ENCODE measurements at places on chromosomes 11 and 22.

GRCh38 chr11:96091476-96091875 lies 167.6 kb upstream of the MTMR2 start:
- H3K4me1 ChIP-seq = no peaks in the 10 kb centered on the region
- no peak overlapping the region for H3K27ac ChIP-seq
- no peaks in the 10 kb centered on the region for H3K27me3 ChIP-seq

DNA sequence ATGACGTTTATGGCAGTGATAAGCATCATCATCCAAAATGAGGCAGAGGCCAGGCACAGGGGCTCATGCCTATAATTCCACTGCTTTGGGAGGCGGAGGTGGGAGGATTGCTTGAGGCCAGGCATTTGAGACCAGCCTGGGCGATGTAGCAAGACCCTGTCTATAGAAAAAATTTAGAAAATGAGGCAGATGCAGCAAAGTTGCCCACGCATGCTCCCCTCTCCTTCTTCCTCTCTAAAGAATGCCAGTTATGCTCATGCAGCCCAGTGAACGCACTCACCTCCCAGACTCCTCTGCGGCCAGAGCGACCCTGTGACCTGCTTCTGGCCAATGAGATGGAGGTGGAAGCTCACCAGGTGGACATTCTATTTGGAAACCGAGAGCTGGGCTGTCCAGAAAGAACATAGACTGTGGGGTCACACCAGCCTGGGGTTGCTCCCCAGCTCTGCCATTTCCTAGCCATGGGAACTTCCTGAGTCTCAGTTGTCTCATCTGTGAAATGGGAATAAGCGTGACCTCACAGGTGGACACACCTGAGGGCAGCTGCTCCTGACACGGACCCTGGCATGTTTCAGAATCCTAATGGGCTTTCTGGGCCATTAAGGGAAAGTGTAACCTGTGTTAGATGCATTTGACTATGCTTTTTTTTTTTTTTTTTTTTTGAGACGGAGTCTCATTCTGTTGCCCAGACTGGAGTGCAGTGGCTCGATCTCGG lies 44.9 kb downstream of the MCM5 start:
- no peak overlapping the region for H3K4me3 ChIP-seq
- H3K36me3 ChIP-seq = peaks cover 2% of the 10 kb centered on the region
- no peak for DNase-seq
- no peaks in the 10 kb centered on the region for H3K27me3 ChIP-seq
- peaks cover 9% of the 10 kb centered on the region for H3K4me1 ChIP-seq

DNA sequence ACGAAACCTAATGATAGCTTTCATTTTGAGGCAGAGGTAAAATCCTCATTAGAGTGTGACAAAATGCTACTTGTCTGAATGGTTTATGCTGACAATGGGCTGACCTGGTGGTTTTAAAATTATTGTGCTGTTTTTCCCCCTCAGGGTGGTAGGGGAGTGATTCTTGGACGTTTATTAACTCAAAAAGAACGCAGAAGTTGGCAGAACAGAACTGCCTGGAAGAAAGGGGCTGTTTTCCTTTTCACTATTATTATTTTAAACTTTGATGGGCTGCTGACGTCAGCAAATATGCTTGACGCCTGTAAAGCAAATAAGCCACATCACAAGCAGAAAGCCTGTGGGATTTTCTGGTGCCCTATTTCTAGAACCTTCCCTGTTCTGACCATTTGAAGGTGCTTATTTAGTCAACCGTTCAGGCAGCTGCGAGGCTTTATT lies 4.0 kb downstream of the RASSF10 start:
- H3K4me3 ChIP-seq = no peak overlapping the region
- DNase-seq = no peak

- peak; percentile 22 for DNase-seq
- H3K36me3 ChIP-seq = no peaks in the 10 kb centered on the region
- H3K4me1 ChIP-seq = no peaks in the 10 kb centered on the region
- no peaks in the 10 kb centered on the region for H3K27me3 ChIP-seq
- H3K27ac ChIP-seq = no peak overlapping the region
These were observed 206.3 kb downstream of the DDX10 start for GRCh38 chr11:108871152-108871551.

GRCh38 chr11:66868726-66869566 lies 12.1 kb downstream of the LRFN4 start:
- no peaks in the 10 kb centered on the region for H3K36me3 ChIP-seq
- H3K27me3 ChIP-seq = no peaks in the 10 kb centered on the region
- no peak overlapping the region for H3K27ac ChIP-seq
- H3K4me3 ChIP-seq = peak overlapping the region; percentile 36

GRCh38 chr11:101907815-101908214 lies 7.0 kb upstream of the CEP126 start:
- H3K27ac ChIP-seq = no peak overlapping the region
- DNase-seq = no peak
- H3K27me3 ChIP-seq = peaks cover 2% of the 10 kb centered on the region
- H3K36me3 ChIP-seq = no peaks in the 10 kb centered on the region
- no peak overlapping the region for H3K4me3 ChIP-seq

- no peak overlapping the region for H3K4me3 ChIP-seq
- no peak for DNase-seq
- H3K27ac ChIP-seq = no peak overlapping the region
- no peaks in the 10 kb centered on the region for H3K27me3 ChIP-seq
These were observed 31.3 kb downstream of the CARD18 start for GRCh38 chr11:105108247-105108646.

DNA sequence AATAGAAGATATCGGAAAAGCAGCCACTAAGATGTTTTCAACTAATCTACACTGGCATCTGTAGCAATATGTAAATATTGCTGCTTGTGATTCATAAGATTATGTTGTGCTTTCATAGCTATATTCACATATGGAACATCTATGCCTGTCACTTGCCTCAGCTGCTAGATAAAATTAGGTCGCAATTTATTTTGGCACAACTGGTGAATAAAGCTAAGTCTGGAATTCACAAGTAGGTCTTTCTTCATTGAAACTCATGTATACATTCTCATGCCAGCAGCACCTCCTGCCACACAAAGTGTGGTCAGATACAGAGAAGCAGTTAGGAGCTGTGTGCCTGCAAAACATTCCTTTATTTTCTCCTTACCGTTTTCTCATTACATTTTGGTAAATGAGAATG lies 543.3 kb upstream of the CHORDC1 start:
- DNase-seq = no peak
- H3K27ac ChIP-seq = no peak overlapping the region
- no peak overlapping the region for H3K4me3 ChIP-seq
- H3K36me3 ChIP-seq = no peaks in the 10 kb centered on the region

- peaks cover 12% of the 10 kb centered on the region for H3K4me1 ChIP-seq
- H3K27me3 ChIP-seq = no peaks in the 10 kb centered on the region
- no peak overlapping the region for H3K4me3 ChIP-seq
- H3K36me3 ChIP-seq = no peaks in the 10 kb centered on the region
These were observed 103.1 kb downstream of the NAT10 start for GRCh38 chr11:34208266-34209135.

- H3K27ac ChIP-seq = no peak overlapping the region
- H3K27me3 ChIP-seq = peaks cover 22% of the 10 kb centered on the region
- H3K4me1 ChIP-seq = no peaks in the 10 kb centered on the region
- no peak overlapping the region for H3K4me3 ChIP-seq
These were observed 322.2 kb downstream of the SHANK2 start for GRCh38 chr11:70930215-70930614.

- peak overlapping the region; percentile 83 for H3K4me3 ChIP-seq
- DNase-seq = no peak
- peak overlapping the region; percentile 68 for H3K27ac ChIP-seq
- no peaks in the 10 kb centered on the region for H3K4me1 ChIP-seq
- H3K27me3 ChIP-seq = no peaks in the 10 kb centered on the region
These were observed 66.4 kb upstream of the WNT7B start for GRCh38 chr22:46043339-46043738.

DNA sequence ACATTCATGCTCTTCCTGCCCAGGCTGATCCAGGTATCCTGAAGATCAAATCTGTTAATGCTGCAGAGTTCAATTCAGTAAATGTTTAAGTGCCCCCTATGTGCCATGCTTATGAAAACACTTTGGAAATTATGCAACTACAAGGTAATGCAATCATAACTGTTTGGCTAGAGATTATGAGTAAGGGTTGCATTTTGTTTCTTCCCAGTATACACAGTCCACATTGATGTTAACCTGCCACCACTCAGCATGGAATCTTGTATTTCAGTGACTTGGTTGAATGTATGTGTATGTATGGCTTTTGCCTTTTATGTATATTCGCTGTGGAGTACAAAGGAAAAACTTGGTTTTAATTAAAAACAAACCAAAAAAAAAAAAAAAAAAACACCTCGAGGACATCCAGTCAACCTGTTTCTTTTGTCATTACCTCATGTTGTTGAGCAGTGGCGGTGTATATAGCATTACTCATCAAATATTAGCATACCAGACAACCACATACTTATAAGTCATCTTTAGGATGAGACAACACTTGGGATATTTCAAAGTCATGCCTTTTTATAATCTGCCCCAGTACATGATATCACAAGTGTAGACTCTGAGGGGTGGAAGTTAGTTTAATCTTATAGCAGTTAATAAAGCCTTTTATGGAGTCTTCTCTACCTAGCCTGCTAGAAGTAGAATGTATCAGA lies 86.1 kb upstream of the HORMAD2 start:
- no peaks in the 10 kb centered on the region for H3K27me3 ChIP-seq
- H3K27ac ChIP-seq = no peak overlapping the region
- DNase-seq = peak; percentile 14
- peaks cover 22% of the 10 kb centered on the region for H3K36me3 ChIP-seq
- H3K4me3 ChIP-seq = no peak overlapping the region

- H3K4me3 ChIP-seq = no peak overlapping the region
- H3K27ac ChIP-seq = no peak overlapping the region
- H3K36me3 ChIP-seq = no peaks in the 10 kb centered on the region
- no peak for DNase-seq
These were observed 51.1 kb upstream of the CFAP300 start for GRCh38 chr11:101996111-101996510.

DNA sequence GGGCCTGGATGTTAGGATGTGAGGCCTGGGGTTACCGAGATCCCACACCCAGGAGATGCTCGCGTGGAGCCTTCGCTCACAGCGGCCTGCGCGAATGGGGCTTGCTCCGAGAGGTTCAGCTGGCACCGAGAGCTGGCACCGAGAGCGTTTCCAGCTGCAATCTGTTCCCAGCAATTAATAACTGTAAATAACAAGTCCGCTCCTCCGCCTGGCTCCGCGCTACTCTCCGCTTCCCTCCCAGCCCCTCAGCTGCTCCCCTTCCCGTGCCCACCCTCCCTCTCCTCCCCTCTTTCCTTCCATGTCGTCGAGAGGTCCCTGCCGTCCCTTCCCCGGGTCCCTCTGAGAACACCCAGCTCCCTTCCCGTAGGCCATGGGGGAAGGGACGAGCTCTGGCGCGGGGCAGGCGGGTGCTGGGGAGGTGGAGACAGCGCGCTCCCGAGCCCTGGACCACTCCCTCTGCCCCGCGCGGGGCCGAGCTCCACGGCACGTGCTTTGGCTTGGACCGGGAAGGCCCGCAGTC lies 110.8 kb downstream of the WNT7B start:
- no peak overlapping the region for H3K27ac ChIP-seq
- peaks cover 25% of the 10 kb centered on the region for H3K27me3 ChIP-seq
- H3K36me3 ChIP-seq = no peaks in the 10 kb centered on the region
- H3K4me3 ChIP-seq = no peak overlapping the region
- H3K4me1 ChIP-seq = peaks cover 39% of the 10 kb centered on the region

GRCh38 chr11:12318791-12319438 lies 58.5 kb upstream of the PARVA start:
- no peak for DNase-seq
- no peaks in the 10 kb centered on the region for H3K27me3 ChIP-seq
- no peak overlapping the region for H3K27ac ChIP-seq
- no peaks in the 10 kb centered on the region for H3K36me3 ChIP-seq

GRCh38 chr11:112279901-112280267 lies 19.2 kb upstream of the PLET1 start:
- DNase-seq = peak; percentile 84
- H3K4me3 ChIP-seq = peak overlapping the region; percentile 84
- no peaks in the 10 kb centered on the region for H3K36me3 ChIP-seq
- no peak overlapping the region for H3K27ac ChIP-seq
- H3K4me1 ChIP-seq = peaks cover 23% of the 10 kb centered on the region

DNA sequence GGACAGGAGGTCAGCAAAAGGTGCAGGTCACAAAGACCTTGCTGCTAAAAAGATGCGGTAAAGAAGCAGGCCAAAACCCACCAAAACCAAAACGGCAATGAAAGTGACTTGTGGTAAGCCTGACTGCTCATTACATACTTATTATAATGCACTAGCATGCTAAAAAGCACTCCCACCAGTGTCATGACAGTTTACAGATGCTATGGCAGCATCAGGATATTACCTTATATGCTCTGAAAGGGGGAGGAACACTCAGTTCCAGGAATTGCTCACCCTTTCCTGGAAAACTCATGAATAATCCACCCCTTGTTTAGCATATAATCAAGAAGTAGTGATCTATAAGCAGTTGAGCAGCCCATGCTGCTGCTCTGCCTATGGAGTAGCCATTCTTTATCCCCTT lies 45.2 kb upstream of the SLC5A12 start:
- no peak overlapping the region for H3K27ac ChIP-seq
- DNase-seq = no peak
- no peaks in the 10 kb centered on the region for H3K4me1 ChIP-seq
- no peaks in the 10 kb centered on the region for H3K36me3 ChIP-seq

DNA sequence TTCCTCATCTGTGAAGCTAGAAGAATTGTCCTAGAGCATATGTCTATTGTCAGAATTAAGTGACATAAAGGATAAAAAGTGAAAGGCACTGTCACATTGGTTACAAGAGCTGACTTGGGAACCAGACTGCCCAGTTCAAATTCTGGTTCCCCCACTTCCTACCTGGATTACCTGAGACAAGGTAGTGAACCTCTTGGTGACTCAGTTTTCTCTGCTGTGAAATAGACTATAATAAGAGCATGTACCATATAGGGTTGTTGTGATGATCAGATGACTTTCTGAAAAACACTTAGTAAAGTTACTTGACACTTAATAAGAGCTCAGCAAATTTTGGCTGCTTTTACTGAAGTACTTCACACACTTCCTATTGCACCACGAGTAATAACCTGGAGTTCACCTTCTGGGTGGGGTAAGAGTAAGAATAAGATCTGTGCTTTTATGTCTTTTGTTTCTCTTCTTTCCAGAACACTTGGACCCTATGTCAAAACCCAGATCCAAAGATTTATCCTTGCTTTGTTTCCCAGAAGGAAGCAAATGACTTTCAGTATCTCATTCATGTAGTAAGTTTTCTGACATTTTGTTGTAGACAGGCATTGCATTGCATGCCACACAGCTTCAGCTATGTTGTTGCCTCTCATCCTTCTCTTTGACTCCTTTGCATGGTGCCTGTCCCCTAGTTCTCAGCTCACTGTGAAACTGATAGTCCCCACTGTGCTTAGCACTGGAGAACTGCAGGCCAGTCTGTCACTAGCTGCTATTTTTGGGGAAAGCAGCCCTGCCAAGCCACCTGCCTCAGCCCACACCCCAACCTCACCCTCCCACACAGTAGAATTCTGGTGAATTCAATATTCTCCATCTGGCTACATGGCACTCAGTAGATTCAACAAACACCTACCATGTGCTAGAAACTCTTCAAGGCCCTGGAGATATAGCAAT lies 121.8 kb upstream of the POU2AF2 start:
- no peak overlapping the region for H3K4me3 ChIP-seq
- H3K27ac ChIP-seq = no peak overlapping the region
